ENCODE measurements at places on chromosomes 5 and 9.

GRCh38 chr9:136273244-136273865, 27.7 kb upstream of the QSOX2 start:
- DNase-seq: no peak

GRCh38 chr9:33637881-33638280, 113.8 kb downstream of the ANKRD18B start:
- no peak for DNase-seq

GRCh38 chr5:165914456-165914855, 2377.0 kb upstream of the WWC1 start:
- no peak for DNase-seq

DNA sequence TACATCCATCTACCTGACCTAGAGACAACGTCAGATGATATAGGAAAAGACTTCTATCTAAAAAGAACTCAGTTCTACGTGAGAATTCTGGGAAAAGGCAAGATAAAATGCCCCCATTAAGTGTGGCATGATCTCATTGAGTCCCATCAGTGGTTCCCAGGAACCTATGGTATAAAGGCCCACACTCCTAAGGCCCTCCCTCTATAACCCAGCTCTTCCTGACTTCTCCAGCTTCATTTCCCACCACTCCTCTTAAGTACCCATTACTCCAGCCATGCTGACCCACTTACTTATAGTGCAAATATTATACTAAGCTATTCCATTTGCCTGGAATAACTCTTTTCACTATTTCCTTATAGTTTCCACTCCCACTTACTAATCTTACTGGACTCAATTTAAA, 95.4 kb upstream of the NR5A1 start:
- no peak for DNase-seq

- no peak for DNase-seq
These were observed 18.1 kb downstream of the MAMDC2 start for GRCh38 chr9:70061776-70062175.

- DNase-seq: no peak
These were observed 479.2 kb upstream of the TUSC1 start for GRCh38 chr9:26157411-26157810.

- no peak for DNase-seq
These were observed 714.5 kb upstream of the WWC1 start for GRCh38 chr5:167576897-167577296.

- DNase-seq: no peak
These were observed 75.7 kb downstream of the MED10 start for GRCh38 chr5:6302684-6303083.

DNA sequence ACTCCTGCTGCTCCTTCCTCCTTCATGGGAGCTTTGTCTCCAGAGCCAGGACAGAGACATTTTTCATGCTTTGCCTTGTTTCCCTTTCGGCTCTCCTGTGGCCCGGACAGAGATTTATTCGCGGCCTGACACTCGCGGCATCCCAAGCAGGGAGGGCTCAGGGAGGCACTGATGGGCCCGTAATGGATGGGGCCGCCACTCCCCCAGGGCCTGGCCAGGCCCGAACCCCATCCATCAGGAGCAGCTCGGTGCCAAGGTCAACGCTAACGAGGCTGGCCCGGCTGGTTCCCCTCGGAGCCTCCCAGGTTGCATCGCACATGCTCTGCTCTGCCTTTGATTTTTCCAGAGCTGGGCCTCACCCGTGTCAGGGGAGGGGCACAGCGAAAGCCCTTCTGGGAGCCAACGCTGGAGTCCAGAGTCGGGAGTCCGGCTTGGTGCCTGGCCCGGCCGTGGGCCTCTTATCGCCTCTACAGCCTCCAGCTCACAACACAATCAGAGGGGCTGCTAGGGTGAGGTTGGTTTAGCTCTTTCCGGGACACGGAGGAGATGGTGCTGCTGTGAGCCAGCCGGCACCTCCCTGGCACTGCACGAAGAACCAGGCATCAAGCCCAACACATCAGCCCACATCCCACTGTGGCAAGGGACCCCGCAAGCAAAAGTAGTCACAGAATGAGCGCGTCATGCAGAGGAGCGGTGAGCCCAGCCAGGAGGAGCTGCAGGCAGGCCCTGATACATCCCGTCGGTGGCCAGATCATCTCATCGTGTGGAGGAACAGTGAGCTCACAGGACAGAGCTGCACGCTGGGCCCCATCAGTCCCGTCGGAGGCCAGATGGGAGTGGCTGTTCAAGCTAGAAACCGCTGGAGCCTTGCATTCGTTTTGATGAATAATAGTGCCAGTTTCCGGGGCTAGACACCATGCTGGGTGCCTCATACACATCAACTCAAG, 72.2 kb upstream of the BARHL1 start:
- no peak for DNase-seq

DNA sequence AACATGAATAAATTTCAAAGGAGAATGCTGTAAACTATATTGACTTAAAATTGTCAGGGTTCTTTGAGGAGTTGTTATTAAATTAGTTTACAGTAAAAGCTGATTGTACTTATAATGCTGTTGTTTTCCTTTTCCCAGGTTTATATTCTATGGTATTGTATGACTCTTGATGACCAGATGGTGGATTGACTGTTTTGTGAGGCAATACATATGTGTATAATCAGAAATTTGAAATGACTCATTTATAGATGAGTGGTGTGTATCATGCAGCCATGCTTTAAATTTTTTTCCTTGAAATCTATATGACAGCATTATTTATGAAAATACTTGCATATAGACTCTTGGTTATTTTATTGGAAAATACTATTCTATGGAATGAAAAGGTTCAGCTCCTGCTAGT, 195.3 kb downstream of the CNTLN start:
- no peak for DNase-seq

GRCh38 chr9:135032041-135032835, 55.2 kb upstream of the OLFM1 start:
- no peak for DNase-seq

DNA sequence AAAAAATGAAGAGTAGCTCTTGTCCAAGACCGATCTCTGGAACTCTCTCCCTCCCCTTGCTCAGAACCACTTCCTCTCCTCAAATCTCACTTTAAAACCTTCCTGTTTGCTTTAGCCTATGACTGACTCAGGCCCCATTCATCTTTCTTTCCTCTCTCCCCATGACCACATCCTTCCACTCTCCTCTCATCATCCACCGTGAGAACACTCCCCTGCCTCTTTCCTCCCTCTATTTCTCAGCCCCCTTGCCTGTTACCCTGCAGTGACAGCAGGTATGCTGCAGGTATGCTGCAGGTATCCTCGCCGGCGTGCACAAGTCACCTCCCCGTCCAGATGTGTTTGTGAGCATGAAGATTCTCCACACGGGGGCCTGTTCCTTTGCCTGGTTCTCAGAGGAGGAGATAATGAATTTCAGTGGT, 505.3 kb downstream of the CCDC171 start:
- no peak for DNase-seq

DNA sequence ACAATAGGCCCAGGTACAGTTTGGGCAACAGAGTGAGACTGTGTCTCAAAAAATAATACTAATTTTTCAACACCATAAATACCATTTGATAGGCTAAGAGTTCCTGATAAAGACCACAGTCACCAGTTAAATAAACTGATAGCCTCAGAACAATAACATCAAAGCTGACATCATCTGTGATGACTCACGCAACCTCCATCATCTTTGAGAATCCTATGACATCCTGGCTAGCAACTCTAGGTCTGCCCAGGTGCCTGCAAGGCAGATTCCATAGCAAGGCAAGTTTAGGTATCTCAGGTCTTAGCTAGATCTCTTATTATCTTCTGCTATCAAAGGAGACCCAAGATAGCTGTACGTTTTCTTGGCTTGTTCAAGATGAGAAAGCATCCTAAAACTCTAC, 30.5 kb upstream of the UBAP2 start:
- DNase-seq: no peak

GRCh38 chr9:107870927-107871680, 381.5 kb upstream of the KLF4 start:
- no peak for DNase-seq

DNA sequence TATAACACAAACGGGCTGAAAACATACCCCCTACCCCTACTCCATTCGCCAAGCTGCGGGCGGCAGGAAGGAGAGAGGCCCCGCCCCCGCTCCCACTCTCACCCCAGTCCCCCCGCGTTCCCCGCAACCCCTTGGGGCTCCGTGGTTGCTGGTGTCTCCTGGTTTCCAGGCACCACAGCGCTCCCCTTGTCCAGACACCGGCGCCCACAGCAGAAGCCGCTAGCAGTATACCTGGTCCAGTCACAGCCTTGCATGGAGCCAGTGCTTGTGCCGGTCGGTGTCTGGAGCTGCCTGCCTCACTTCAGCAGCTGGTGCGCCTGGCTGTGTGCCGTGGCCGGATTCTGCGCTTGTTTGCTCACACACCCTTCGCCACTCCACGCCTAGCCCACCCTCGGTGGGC, 240.5 kb upstream of the DAB2 start:
- no peak for DNase-seq

- DNase-seq: no peak
These were observed 74.0 kb downstream of the WDR41 start for GRCh38 chr5:77418162-77418561.

- no peak for DNase-seq
These were observed 24.7 kb upstream of the SLC6A19 start for GRCh38 chr5:1176473-1177391.

DNA sequence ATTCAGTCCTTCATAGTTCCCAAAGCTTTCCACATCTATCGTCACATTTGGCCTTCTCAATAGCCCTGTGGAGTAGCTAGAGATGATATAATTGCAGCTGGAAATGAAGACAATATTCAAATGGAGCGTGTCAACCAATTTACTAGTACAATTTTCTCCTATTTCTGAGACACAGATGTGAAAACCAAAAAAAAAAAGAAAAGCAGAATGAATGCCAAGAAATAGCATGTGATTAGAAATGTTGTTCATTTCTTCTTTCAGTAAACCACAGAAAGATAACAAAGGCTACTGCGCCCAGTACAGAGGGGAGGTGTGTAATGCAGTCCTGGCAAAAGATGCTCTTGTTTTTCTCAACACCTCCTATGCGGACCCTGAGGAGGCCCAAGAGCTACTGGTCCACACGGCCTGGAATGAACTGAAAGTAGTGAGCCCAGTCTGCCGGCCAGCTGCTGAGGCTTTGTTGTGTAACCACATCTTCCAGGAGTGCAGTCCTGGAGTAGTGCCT, 99.0 kb downstream of the MUSK start:
- no peak for DNase-seq

GRCh38 chr5:161406880-161407279, 139.6 kb downstream of the GABRB2 start:
- DNase-seq: no peak
